ENCODE measurements at places on chromosomes 11 and 22.

DNA sequence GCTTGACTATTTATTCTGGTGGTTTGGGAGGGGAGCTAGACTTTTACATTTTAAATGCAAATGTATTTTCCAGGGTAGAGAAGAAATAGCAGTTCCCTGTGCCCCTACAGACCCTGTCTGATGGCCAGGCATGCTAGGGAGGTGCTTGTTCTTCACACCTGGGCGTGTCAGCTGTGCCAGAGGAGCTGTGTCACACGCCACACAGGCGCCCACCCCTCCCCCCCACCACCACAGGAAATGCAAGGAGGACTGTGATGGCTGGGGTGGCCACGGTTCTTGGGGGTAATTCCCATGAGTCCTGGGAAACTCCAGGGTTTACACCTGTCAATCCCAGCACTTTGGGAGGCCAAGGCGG is 82.2 kb downstream of the FLI1 start:
- peak; percentile 66 for DNase-seq

DNA sequence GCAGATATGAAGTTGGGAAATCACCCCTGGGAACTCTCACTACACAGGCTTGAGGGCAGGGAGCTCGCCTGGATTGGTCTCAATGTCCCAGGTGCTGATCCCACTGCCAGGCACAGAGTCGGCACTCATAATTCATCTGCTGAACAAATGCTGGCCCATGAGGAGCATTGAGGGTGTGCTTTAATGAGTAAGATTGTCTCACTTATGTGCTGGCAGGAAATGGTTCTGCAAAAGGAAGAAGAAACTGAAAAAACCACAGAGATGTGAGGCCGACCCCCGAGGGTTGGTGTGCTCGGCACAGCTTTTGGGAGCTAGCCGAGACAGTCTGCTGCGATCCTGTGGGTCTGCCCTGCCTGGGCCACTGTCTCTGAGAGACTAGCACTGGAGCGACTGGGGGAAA is 9.4 kb downstream of the PLAAT2 start:
- DNase-seq: peak; percentile 78

GRCh38 chr11:119512369-119512768 is 89.4 kb upstream of the THY1 start:
- DNase-seq: no peak

DNA sequence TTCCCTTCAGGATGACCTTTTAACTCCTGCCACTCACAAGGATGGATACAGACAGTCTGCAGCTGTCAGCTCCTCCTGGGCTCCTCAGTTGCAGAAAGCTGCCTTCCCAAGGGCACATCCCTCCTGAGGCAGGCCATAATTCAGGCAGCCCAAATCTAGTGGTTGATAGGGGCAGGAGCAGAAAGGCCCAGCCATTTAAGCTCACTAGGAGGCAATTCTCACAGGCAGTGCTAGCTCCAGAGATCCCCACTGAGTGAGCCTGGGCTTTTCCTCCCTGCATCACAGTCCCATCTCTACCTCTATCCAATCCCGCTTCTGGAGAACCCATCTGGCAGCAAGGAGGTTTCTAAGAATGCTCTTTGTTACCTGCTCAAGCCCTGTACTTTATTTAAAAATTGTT is 200.6 kb downstream of the ARHGAP42 start:
- no peak for DNase-seq

GRCh38 chr22:17814084-17814483 is 39.8 kb upstream of the BID start:
- DNase-seq: no peak

DNA sequence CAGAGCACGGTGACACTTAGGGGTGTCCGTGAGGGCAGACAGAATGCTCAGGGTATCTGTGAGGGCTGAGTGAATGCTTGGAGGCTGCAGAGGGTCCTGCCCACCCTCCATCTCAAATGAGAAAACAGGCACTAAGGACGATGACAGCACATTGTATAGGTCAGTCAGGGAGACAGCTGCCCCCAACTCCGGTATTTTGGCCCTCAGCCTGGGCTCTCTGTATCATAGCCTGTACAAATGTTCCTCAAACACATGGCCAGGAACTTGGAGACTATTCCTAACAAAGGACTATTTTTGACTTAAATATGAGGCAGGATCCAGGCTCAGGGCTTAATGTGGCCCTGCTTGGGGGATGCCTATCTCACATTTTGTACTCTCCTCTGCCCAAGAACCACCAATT is 145.4 kb downstream of the OPCML start:
- no peak for DNase-seq

DNA sequence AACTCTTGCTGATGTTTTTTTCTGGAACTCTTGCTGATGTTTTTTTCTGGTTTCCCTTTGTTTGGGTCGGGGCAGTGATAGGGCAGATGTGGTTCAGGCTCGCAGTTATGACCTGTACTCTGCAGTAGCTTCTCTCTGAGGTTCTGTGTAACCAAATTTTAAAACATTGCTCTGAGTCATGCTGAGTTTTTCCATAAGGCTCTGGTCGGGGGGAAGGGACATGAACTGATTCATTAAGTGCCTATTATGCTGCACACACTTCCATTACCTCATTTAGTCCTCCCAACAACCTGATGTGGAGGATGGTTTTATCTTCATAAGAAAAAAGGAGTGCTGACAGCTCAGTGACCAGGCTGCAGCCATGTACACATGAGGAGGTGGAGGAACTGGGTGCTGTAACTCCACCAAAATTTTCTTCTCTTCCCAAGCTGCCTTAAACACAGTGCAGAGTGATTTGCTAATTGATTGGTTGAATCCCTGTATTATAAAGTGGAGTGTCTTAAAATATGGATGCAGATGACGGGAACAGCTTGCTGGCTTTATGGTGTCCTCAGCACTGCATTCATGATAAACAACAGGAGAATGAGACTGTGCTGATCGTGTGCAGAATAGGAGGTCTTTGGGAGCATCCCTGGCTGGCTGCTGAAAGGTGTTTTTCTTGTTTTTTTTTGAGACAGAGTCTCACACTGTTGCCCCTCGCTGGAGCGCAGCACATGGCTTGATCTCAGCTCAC is 19.1 kb downstream of the TNRC6B start:
- DNase-seq: no peak

All from CD4-positive, CD25-positive, alpha-beta regulatory T cell (primary cell).